Stimulated activated CD4-positive, alpha-beta T cell treated with anti-CD3 and anti-CD28 coated beads, Interleukin-1b, Interleukin-23, amount 100 ng/mL, for 4 hours (primary cell): ENCODE measurements at places on chromosomes 3 and 15.

DNA sequence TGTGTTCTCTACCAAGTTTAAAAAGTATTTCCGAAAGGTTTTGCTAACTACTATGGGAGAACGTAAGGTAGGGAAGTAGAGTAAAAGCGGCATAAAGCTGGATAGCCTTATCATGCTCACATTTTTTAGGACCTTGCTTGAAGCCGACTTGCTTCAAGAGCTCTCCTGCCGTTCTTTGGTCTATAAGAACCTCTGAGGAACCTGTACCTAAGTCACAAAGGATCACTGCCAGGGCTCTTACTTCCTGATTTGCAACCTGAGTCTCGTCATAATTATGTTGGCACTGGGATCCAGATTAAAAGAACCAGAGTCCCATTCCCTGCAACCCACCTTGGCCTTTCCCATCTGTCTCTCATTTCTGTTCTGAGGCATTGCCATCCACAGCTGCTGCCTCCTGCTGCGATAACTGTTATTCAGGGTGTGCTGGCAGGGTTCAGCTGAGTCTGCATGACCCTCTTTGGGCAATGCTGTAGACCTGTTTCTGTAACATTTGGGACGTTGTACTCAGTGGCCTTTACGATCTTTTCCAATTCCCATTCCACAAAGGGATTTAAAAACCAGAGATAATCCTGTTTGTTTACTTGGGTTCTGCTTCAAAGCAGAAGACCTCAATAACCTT is 131.0 kb upstream of the UMPS start:
- no peak for DNase-seq

DNA sequence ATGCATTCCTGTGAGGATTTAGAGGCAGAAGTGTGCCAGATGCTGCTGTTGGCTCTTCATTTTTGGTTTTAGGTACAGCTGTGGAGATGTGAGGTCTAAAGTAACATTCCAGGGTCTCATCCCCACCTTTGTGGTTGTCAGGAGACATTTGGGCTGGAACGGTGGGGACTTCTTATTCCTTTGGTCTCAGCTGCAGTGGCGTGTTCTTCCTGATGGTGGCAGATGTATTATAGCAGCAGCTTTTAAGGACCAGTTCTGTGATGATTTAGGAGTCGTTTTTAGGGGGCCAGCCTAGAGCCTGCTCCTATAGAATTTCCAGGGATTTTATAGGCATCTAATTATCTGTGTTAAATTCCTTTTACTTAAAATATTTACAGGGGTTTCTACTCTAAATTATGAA is 221.0 kb upstream of the EOMES start:
- DNase-seq, result no peak

GRCh38 chr3:101850246-101851051 is 1.1 kb downstream of the NFKBIZ start:
- DNase-seq, result no peak

- no peak for DNase-seq
These were observed 2.5 kb upstream of the TBC1D21 start for GRCh38 chr15:73870700-73871408.

DNA sequence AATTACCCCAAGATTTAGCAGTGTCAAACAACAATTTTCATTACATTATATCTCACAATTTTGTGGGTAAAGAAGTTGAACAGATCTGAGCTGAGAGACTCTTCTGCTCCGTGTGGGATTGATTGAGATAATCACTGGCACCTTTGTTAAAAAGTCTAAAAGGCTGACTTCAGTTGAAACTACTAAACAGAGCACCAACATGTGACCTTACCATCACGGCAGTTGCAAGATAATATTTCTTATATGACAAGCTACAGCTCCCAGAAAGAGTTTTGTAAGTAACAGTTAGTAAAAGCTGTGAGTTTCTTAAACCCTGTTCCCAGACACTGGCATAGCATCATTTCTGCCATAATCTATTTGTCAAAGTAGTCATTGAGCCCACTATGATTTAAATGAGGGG is 25.0 kb downstream of the CGGBP1 start:
- no peak for DNase-seq

GRCh38 chr3:159319156-159319555 is 517.3 kb downstream of the MFSD1 start:
- no peak for DNase-seq

- DNase-seq, result no peak
These were observed 332.6 kb upstream of the KCNMB2 start for GRCh38 chr3:178203650-178204049.

GRCh38 chr3:112089956-112090886 is 4.0 kb downstream of the C3orf52 start:
- no peak for DNase-seq

DNA sequence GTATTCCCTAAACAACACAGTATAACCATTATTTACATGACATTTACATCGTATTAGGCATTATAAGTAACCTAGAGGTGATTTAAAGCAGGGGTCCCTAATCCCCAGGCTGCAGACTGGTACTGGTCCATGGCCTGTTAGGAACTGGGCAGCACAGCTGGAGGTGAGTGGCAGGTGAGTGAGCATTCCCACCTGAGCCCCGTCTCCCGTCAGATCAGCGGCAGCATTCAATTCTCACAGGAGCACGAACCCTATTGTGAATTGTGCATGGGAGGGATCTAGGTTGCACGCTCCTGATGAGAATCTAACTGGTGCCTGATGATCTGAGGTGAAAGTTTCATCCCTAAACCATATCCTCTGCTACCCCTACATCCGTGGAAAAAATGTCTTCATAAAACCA is 138.2 kb downstream of the ATP10A start:
- DNase-seq, result no peak

DNA sequence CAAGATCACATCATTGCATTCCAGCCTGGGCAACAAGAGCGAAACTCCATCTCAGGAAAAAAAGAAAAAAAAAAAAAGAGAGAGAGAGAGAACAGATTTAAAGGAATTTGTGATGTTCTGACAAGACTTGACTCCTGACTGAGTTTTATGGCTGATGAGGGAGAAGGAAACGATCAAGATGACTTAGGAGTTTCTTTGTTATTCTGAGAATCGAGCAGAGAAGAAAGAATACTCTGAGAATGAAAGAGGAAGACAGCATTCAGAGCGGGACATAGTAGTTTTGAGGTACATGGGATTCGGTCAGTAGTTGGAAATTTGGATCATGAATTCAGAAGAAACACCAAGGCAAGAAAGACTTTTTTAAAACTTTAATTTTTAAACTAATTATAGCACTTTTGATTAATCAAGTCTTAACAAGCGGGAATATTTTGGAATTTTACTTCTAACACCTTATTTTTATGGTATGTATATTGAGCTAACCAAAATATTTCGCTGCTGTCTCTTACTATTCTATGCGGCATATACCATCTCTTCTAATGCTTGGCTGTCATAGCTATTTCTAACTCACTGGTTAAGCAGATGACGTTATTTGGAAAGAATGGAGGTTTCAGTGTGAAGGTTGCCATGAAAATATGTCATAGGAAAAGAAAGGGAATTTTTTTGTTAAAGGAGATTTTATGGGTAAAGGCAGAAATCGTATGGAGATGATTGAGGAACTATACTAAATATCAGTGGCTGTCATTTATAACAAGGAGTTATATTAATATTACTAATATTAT is 644.1 kb downstream of the RBMS3 start:
- no peak for DNase-seq

GRCh38 chr3:121821421-121822199 is 13.2 kb downstream of the IQCB1 start:
- no peak for DNase-seq

DNA sequence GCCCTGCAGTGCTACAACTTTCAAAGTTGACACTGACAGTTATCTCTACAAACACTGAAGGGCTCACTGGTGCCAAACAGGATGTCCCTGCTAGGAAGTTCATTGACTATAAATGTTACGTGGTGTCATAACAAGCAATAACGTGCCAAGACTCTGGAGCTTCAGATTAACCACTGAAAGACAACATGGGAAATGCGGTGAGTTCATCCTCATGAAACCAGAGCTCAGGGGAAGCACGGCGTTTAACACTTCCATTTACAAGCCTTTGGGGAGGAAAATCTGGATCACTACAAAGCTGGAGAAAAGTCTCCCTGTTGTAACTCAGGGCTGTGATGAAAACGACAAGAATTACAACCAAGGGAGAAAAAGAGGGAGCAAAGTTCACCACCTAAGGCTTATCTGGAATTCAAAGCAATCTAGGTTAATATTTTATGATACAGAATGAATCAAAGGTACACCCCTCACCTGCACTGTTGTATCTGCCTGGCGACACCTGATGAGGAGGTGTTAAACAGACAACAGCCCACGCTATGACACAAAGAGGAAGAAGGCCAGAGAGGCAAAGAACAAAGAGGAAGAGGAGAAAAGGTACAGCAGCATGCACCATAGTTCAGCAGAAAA is 27.0 kb downstream of the SHQ1 start:
- DNase-seq, result no peak

- DNase-seq, result no peak
These were observed 133.9 kb upstream of the SKOR1 start for GRCh38 chr15:67691450-67691849.

DNA sequence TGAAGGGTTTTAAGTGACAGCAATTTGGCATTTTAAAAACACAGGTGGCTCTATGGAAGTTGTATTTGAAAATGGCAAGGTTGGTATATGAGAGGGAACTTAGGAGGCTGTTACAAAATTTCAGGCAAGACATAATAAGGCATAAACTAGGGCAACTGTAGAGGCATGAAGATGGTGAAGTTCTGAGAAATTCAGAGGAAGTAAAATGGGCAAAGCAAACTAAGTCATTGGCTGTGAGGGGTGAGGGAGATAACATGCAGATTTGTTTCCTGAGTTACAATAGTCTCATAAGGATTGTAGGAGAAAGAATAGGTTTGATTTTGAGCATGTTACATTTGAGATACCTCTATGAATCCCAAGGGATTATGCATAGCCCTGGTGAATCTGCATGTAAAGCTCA is 302.9 kb upstream of the ARHGEF26 start:
- no peak for DNase-seq

DNA sequence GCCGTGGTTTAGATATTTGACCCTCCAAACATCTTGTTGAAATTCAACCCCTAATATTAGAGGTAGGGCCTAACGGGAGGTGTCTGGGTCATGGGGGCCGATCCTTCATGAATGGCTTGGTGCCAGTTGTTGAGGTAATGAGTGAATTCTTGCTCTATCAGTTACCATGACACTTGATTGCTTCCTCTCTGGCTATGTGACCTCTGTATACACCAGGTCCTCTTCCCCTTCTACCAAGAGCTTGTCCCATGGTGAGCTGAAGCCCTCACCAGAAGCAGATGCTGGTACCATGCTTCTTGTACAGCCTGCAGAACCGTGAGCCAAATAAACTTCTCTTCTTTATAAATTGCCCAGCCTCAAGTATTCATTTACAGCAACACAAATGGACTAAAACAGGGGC is 41.8 kb upstream of the TIPARP start:
- DNase-seq, result no peak
